Fibroblast of skin of back (primary cell): ENCODE measurements at places on chromosomes 12 and 14.

DNA sequence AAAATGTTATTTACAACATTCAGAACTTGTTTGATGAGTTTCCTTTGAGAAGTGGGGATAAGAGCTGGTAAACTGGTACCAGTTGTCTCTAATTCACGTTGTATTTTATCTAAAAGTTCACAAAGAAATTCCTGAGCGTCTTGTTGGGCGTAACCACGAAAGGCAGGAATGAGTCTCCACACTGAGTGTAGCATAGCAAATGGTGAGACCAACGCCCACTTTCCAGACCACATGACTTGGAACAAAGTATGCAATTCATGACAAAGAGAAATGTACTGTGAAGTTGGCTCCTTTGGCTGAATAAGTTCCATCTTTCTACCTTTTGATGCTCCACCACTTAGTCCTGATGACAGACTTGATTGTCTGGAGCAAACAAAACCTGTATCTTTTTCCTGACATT lies 18.4 kb downstream of the USP44 start:
- peak; percentile 71 for DNase-seq

GRCh38 chr12:107329569-107330324 lies 236.4 kb upstream of the CRY1 start:
- peak; percentile 23 for DNase-seq

GRCh38 chr12:107761502-107761904 lies 566 bp upstream of the PRDM4 start:
- no peak for DNase-seq

DNA sequence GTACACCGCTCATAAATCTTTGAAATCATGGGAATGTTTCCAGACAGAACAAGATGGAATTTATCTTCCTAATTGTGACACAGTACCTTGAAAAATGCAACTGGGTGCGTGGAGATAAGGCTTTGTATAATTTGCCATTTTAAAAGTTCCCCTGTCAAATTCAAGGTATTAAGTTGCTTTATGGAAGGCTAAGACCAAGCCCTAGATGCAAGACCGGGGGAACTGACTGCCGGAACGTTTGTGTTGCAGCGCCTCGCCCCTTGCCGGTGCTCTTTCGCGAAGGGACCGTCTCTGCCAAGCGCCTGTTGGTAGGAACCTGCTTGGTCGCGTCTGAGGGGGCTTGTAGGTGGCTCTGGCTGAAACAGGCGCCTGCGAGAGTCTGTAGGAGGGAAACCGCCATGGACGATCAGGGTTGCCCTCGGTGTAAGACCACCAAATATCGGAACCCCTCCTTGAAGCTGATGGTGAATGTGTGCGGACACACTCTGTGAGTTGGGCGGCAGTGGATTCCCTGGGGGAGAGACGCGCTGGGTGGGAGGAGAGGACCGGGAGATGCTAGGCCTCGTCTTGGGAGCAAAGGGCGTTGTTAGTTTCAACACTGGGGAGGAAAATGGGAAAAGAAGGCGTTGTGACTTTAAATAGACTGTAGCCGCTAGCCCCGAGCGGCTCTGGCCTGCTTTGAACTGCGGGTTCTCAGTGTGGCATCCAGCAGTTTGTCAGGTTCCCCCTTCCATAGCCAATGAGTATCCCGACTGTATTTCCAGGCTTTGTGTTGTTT lies at the start of gene MNAT1:
MNAT1 (plus strand) TSS at position 297 of the 778 bp plus-strand sequence; CDS start at position 399, 102 bp downstream.
- peak; percentile 82 for DNase-seq

GRCh38 chr12:587132-588023 lies 75.9 kb downstream of the NINJ2 start:
- DNase-seq = no peak
